Mucosa of descending colon (tissue), 3 donors: ENCODE measurements at places on chromosomes 7 and 10. TPM values are rescaled to one million over a fixed set of nuclear protein-coding genes. Genes with fewer than 3 reads are reported as not detected.

Gene CDK1
- 2.7 TPM for total RNA-seq

Gene VGF
- total RNA-seq = 0.46 TPM

Gene ZNF33A
- 29.2 TPM for total RNA-seq

Gene CHST15
- total RNA-seq = 4.8 TPM

Gene HOXA10
- 56.9 TPM for total RNA-seq

Gene VIPR2
- total RNA-seq = 2.4 TPM

Gene EFCAB10
- total RNA-seq = not detected

Gene TMEM236
- 59.9 TPM for total RNA-seq

Gene ITIH5
- 8.1 TPM for total RNA-seq

Gene HABP2
- not detected for total RNA-seq

Gene IL6
- total RNA-seq = 0.53 TPM

Gene FAM13C
- total RNA-seq = 6.5 TPM

DNA sequence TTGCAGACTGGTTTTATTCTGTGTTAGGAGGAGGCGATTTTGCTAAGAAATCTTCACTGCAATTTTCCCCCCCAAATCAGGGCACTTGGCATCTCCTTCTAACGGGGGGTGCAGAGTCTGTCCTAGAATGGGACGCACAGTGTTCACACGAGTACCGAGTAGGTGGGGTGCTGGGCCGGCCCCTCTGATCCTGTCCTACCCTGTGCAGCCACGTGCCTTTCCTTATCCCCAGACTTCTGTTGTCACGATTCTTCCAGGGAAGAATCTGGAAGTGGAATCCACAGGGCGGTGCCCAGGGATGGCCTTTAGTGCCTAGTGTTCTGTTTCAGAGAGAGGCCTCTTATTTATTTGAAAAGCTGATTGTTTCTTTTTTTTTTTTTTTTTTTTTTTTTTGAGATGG lies 16.4 kb downstream of the CUX1 start:
- no peak for DNase-seq

- peak; percentile 96 for DNase-seq
These were observed 22.9 kb downstream of the DNAJB12 start for GRCh38 chr10:72331575-72332422.

DNA sequence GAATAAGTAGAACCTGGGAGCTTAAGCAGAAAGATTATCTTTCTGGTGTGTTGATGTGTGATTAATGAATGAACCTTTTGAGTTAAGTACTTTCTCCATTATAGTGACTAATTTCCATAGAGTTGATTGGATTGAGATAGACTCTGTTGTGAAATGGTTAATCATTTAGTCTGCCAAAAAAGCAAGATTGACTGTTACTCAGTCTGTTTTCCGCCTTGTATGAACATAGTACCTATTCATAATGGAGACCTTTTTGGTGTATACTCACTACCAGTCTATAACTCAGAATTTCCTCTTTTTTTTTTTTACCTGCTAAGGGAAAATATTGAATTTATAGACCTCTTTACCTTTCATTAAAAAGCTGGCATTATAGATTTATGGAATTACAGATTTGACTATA lies 14.4 kb upstream of the NPVF start:
- DNase-seq = no peak

GRCh38 chr10:86355571-86356038 lies 11.0 kb downstream of the GRID1 start:
- peak; percentile 36 for DNase-seq

- DNase-seq = no peak
These were observed 55.2 kb upstream of the CCAR1 start for GRCh38 chr10:68665841-68666240.

DNA sequence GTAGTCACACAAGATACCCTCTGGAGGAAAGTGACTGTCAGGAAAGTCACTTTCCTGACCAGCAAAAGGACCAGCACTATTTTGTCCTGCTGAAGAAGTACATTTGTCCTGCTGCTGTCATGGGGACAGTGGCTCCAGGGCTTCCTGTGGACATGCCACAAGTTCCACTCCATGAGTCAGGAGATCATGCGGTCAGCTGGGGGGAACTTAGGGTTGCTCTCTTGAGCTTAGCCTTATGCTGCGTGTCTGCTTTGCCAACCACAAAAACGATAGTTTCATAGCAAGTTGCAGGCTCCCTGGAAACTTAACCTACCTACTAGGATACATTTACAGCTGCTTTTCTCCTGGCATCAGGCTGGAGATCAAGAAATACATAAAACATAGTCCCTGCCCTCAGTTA lies 19.8 kb upstream of the ALOX5 start:
- DNase-seq = no peak

DNA sequence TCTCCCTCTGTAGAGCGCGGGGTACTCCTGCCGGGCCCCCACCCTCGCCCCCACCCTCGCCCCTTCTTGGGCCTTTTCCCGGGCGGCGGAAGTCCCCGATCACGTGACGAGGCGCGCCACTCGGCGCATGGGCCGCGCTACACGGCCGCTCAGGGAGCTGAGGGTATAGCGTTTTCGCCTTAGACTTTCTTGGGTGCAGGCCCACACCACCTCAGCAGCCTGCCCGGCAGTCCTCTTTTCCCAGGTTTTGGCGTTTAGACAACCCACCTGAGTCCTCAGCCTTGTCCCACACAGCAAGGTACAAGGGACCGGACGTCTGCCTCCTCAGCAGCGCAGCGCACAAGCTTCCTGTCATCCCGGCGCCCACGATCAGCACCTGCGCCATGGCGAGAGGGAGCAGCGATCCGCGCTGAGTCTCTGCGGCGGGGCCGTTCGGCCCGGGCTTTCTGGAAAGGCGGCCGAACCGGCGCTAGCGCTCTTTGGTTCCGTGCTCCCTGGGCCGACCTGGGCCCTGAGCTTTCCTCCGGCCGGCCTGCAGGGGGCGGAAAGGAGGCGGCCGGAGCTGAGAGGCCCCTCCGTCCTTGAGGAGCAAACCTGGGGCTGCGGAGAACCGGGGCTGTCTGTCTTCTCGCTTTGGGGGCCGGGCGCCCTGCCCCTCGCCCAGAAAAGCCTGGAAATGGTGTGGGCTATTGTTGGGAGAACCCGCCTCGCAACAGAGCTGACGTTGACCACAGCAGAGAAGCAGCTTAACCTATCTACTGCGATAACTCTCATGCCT lies at the start of gene RNLS:
Gene RNLS (minus strand): TSS at position 513 of the 778 bp plus-strand sequence.
- peak; percentile 76 for DNase-seq

DNA sequence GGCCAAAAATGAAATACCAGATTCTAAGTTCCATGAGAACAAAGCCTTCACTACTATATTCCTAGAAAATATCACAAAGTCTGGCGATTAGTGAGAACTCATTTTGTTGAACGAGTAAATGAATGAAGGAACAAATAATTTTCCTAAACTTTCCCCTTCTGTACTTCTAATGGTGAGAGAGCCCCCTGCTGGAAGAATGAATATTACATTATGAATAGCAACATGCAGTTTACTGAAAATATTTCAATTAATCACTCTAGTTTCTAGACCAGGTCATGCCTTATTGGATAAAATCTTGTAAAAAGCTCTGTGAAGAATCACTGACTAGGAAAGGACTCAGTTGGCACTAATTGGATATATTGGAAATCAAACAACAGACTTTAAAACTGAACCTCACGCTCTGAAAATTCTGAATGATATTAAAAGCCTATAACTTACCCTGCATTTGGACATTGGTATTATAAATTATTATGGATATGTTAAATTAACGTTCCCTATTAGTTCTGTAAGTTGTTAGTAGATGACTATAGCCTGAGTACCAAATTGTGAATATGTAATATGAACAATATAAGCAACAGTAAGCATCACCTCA lies 32.4 kb upstream of the MTPN start:
- peak; percentile 16 for DNase-seq

GRCh38 chr7:154440651-154441050 lies 388.5 kb downstream of the DPP6 start:
- DNase-seq = no peak

GRCh38 chr7:142939226-142939910 lies at the start of gene LLCFC1:
Gene LLCFC1, plus strand, starts transcription at chr7:142939484. Its CDS starts 138 bp downstream, at chr7:142939622.
- DNase-seq = no peak

DNA sequence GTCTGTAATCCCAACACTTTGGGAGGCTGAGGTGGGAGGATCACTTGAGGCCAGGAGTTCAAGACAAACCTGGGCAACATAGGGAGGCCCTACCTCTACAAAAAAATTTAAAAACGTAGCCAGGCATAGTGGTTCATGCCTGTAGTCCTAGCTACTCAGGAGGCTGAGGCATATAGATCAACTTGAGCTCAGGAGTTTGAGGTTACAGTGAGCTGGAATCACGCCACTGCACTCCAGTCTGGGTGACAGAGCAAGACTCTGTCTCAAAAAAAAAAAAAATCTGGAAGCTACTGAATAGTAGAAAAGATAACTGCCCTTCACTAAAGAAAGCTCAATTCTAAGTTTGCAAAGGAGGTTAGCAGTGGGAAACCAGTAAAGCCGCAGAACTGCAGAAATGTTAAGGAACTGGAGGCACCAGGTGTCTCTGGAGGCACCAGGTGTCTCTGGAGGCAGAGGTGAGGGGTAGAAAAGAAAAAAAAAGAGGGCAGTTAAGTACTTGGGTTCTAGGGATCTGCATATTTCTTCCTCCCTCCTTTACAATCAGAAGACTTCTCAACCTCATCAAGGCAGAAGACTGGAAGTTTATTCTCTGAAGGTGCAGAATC lies 56.5 kb downstream of the RNLS start:
- DNase-seq = no peak

GRCh38 chr7:121395494-121395960 lies 581 bp downstream of the FAM3C start:
- DNase-seq = no peak

DNA sequence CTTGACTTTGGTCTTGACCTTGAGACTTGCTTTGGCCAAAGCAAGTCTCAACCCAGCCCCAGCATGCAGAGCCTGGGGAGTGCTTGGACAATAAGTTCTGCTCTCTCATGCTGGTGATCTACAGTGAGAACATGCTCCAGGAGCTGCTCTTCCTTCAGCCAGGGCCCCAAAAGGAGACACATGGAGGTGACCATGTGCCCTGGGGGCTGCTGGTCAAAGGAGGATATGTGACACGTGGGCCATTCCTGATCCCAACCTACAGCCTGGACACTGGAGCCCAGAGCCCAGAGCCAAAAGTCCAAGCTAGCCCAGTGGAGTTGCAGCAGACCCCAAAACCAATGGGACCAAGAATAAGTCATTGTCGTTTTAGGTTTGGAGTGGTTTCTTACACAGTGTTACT lies 78.2 kb upstream of the CHST15 start:
- DNase-seq = no peak

DNA sequence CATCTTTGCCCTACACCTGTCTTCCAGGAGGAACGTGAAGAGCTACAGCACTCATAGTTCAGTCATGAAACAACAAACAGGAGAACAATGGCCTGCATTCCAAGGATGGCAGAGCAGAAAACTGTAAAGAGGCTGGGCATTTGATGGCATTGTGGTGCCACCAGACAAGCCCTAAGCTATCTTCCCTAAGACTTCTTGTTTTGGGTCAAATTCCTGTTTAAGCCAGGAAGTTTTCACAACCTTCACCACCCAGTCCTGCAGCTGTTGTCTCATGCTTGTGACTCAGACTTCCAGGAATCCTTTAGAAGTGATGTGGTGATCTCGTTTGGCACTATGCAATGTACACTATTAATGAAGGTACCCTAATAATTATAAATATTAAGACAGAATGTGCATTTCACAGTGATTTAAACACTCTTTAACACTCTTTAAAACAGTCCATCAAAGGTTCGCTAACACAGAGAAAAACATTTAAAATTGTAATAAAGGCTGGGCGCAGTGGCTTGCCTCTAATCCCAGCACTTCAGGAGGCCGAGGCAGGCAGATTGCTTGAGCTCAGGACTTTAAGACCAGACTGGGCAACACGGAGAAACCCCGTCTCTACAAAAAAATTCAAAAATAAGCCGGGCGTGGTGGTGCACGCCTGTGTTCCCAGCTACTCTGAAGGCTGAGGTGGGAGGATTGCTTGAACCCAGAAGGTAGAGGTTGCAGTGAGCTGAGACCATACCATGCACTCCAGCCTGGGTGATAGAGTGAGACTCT lies 2.7 kb upstream of the HERPUD2 start:
- DNase-seq = no peak

DNA sequence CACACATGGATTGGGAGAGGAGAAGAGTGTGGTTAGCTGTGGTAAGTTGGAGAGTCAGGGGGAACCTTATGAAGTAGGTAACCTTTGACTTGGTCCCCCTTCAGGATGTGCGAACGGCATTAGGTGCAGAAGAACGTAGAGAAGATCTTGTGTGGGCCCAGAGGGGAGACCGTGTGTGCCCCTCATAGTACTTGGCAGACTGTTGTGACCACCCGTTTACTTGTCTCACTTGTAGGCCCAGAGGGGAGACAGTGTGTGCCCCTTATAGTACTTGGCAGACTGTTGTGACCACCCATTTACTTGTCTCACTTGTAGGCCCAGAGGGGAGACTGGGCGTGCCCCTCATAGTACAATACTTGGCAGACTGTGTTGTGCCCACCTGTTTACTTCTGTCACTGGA lies 2.6 kb downstream of the GTPBP4 start:
- no peak for DNase-seq

DNA sequence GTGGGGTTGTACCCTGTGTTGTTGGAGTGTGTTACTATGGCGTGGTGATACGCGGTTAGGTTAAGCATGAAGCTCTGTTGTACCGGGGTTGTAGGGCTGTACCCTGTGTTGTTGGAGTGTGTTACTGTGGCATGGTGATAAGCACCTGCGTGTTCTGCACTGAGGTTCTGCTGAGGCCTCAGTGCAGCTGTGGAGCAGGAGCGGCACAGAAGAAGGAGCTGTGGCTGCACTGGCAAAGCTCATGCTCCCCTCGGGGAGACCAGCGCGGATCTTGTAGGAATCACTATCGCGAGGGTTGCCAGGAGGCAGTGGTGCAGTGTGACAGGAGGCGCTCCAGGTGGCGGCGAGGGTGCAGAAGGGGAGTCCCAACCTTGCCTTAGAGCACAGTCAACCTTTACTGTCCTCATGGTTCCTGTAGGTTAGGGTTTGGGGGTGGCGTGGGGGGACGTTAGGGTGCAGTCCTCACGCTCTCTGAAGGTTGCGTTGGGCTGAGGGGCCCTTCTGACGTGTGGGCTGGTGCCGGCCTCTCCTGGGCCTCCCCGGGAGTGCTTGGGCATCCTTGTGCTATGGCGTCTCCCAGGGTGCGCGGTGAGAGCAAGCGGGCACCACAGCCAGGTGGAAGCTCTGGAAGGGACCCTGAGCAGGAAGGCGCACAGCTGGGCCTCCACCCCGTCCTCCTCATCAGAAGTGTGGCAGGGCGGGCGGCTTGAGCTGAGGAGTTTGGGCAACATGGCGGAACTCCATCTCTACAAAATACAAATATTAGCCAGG lies 11.0 kb downstream of the DYNC2I1 start:
- DNase-seq = no peak

DNA sequence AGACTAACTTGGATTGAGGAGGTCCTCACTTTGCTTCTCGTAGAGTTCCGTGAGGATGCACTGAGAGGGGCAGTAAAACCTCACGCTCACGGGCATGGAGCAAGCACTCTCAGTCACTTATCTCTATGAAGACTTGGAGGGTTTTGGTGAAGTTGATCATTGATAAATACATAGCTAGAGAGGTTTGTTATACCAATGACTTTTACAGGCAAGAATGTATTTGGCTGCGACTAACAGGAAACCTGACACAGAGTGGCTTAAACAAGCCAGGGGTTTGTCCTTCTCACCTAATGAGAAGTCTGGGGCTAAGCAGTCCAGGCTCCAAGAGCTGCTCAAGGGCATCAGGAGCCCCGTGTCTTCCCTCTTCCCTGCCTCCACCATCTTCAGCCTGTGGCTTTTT lies 6.1 kb downstream of the BICC1 start:
- DNase-seq = no peak
